Stomach (tissue), 19 donors: ENCODE measurements at places on chromosomes 5 and 9. TPM values are rescaled to one million over a fixed set of nuclear protein-coding genes. Genes with fewer than 3 reads are reported as not detected.

- peaks cover 69% of the 10 kb centered on the region for H3K4me1 ChIP-seq
- DNase-seq = no peak
- no peak overlapping the region for H3K4me3 ChIP-seq
- no peaks in the 10 kb centered on the region for H3K27me3 ChIP-seq
- no peaks in the 10 kb centered on the region for H3K36me3 ChIP-seq
- peak overlapping the region; percentile 82 for H3K27ac ChIP-seq
Observed at GRCh38 chr5:145978171-145978570, 41.8 kb downstream of the SH3RF2 start.

Gene CAMK4
- polyA plus RNA-seq = 1.4 TPM

Gene PRKACG
- not detected for polyA plus RNA-seq

GRCh38 chr5:116409591-116410296 is 164.9 kb downstream of the SEMA6A start:
- H3K36me3 ChIP-seq = no peaks in the 10 kb centered on the region
- H3K4me3 ChIP-seq = no peak overlapping the region
- H3K27ac ChIP-seq = no peak overlapping the region

Gene PCA3
- polyA plus RNA-seq = not detected

Gene HBEGF
- polyA plus RNA-seq = 8.5 TPM

DNA sequence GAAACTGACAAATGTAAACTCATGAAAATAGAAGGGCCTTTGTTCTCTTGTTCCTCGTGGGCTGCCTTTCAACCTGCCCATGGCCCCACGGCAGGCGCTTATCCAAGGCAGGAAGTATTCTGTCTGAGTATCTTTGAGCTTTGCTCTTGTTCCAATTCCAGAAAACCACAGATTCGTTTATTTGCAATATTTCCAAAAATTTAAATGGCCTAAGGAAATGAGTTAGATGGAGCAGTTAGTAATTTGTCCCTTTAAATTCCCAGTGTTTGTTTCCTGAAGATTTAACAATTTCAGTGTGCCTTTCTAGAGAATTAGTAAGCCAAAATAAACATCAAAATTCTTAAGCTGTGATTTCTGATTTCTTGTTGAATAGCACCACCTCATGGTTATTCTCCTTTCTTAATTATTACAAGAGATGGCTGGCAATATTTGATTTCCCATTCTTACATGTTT is 299.4 kb upstream of the RASA1 start:
- H3K27me3 ChIP-seq = no peaks in the 10 kb centered on the region
- no peak overlapping the region for H3K4me3 ChIP-seq
- no peaks in the 10 kb centered on the region for H3K36me3 ChIP-seq
- H3K27ac ChIP-seq = no peak overlapping the region

GRCh38 chr9:61634192-61634591 is 444.4 kb downstream of the SPATA31A7 start:
- H3K4me3 ChIP-seq = no peak overlapping the region
- H3K4me1 ChIP-seq = no peaks in the 10 kb centered on the region
- H3K27me3 ChIP-seq = no peaks in the 10 kb centered on the region
- no peaks in the 10 kb centered on the region for H3K36me3 ChIP-seq

Gene PHYHD1
- polyA plus RNA-seq = 55.8 TPM

GRCh38 chr5:109923205-109923604 is 233.5 kb downstream of the MAN2A1 start:
- no peaks in the 10 kb centered on the region for H3K36me3 ChIP-seq
- peaks cover 12% of the 10 kb centered on the region for H3K4me1 ChIP-seq
- DNase-seq = no peak
